ENCODE measurements at places on chromosomes 1 and 21.

DNA sequence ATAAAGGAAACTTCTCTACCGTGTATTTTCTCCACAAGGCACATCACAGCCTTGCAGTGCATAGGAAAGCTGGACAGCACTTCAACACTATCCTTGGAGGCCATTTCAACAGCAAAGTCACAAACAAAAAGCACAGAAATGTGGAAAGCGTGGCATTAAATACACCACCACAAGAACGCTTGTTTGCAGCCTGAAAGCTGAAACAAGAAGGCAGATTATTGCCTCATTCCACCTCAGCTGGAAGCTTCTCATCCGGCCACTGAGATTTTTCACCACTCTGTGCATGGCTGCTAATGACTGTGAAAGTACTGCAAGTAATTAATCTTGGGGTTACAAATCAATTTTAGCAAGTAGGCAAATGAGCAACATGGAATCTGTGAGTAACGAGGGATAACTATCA lies 50.9 kb upstream of the GALNT2 start:
- H3K27ac ChIP-seq = no peak overlapping the region
- DNase-seq = no peak
- no peaks in the 10 kb centered on the region for H3K36me3 ChIP-seq

DNA sequence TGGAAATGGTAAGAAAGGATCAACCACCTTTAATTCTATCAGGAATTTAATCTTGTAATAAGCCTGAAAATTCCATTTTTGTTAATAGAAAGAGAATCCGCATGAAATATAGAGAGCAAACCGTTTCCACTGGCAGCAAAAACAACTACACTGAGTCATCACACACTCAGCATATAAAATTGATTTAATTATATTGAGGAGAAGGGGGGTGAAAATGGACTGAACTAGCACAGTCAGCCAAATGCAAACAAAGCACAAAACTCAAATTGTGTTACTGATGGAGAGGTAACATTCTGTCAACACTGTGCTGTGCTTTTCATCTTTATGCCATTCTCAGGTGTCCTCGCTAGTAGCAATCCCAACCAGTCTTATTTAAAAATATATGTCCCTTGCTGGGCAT lies 1583.9 kb downstream of the MRPL39 start:
- no peaks in the 10 kb centered on the region for H3K27me3 ChIP-seq
- no peaks in the 10 kb centered on the region for H3K36me3 ChIP-seq
- no peak overlapping the region for H3K27ac ChIP-seq
- H3K4me3 ChIP-seq = no peak overlapping the region
- H3K4me1 ChIP-seq = no peaks in the 10 kb centered on the region

- peak overlapping the region; percentile 12 for H3K4me3 ChIP-seq
- DNase-seq = peak; percentile 37
- peaks cover 30% of the 10 kb centered on the region for H3K4me1 ChIP-seq
- peaks cover 12% of the 10 kb centered on the region for H3K27me3 ChIP-seq
- peaks cover 4% of the 10 kb centered on the region for H3K36me3 ChIP-seq
- H3K27ac ChIP-seq = peak overlapping the region; percentile 57
These were observed 59.6 kb downstream of the VPS26C start for GRCh38 chr21:37207441-37208009.

DNA sequence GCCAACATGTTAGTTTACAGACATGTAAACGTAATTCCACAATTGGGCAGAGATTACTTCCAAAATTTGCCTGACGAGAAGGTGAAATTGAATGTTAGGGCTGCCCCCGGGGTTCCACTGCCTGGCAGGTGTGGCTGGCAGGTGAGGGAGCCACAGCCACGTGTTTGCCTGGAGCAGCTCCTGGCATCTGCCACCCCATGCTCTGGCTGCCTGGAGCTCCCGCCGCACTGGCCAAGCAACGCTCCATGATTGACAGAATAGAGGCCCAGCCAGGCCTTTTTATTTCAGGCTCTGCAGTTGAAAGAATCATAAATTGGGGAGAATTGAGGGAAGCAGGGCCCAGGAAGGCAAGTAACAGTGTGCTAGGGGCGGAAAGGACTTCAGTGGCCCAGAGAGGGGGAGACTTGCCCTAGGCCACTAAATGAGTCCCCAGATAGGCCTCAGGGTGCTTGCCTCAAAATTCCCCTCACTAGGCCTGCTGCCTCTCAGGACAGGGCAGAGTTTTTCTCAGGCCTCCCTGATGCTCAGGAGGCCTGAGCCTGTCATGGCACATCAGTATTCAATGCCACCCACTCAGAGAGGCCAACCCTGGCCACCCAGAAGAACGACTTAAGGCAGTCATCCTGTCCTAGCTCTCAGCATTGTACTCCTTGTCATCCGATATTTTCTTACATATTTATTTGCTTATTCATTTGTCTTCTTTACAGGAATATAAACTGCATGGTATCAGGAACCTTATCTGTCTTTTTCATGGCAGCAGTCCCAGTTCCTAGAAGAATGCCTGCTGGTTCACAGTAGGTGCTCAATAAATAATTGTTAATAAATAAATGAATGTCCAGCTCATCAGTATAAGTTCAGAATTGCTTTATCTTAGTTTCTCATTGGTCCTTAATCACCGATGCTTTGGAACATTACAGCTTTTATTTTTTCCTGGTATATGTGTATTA lies 16.6 kb upstream of the S1PR1 start:
- no peaks in the 10 kb centered on the region for H3K27me3 ChIP-seq
- H3K4me3 ChIP-seq = no peak overlapping the region
- peaks cover 22% of the 10 kb centered on the region for H3K4me1 ChIP-seq

GRCh38 chr1:234691567-234691966 lies 81.6 kb upstream of the IRF2BP2 start:
- H3K27ac ChIP-seq = no peak overlapping the region
- no peaks in the 10 kb centered on the region for H3K4me1 ChIP-seq
- DNase-seq = no peak

DNA sequence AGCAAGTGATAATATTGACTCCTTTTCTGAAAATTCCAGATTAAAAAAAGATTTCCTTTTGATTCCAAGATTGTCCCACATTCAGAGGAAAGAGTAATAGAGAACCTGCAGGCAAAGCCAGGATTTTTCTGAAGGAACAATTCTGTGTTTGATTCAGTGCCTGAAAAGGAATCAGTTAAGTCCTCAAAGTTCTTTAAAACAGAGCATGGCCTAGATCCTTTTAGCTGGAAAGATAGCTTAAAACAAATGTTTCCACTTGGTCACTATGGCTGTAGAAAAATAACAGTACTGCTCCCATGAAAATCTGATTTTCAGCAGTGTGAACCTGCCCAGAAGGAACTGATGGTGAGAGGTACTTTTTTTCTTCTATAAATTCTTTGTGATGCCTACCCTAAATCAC lies 41.8 kb downstream of the HS2ST1 start:
- no peaks in the 10 kb centered on the region for H3K27me3 ChIP-seq
- DNase-seq = no peak
- H3K4me1 ChIP-seq = no peaks in the 10 kb centered on the region
- H3K27ac ChIP-seq = no peak overlapping the region

GRCh38 chr1:56249234-56249633 lies 330.1 kb downstream of the PLPP3 start:
- no peak overlapping the region for H3K4me3 ChIP-seq
- no peaks in the 10 kb centered on the region for H3K27me3 ChIP-seq

DNA sequence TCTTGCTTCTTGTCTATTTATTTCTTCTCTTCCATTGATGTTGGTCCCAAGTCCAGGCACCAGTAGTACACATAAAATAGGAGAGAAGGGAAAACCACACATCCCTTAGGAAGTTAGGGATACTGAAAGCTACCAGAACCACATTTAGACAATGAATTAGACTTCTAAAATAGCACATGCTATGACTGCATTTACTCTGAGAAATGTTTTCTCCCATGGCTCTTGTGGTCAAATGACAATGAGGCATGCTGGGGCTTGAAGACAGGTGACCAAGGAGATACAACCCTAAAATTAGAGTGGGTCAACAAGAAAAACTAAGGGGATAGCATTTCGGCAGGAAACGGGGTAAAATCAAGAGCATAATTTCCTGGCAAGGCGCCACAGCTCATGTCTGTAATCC lies 17.1 kb downstream of the MTOR start:
- no peak overlapping the region for H3K27ac ChIP-seq
- peaks cover 3% of the 10 kb centered on the region for H3K4me1 ChIP-seq
- no peaks in the 10 kb centered on the region for H3K27me3 ChIP-seq
- peaks cover 38% of the 10 kb centered on the region for H3K36me3 ChIP-seq
- DNase-seq = no peak
- H3K4me3 ChIP-seq = no peak overlapping the region

Measured in activated naive CD4-positive, alpha-beta T cell treated with anti-CD3 and anti-CD28 coated beads, Interleukin-2, amount 10 ng/mL, durations not matched to agents 7 days and 5 days (primary cell).